ENCODE measurements at places on chromosomes 4 and X.

DNA sequence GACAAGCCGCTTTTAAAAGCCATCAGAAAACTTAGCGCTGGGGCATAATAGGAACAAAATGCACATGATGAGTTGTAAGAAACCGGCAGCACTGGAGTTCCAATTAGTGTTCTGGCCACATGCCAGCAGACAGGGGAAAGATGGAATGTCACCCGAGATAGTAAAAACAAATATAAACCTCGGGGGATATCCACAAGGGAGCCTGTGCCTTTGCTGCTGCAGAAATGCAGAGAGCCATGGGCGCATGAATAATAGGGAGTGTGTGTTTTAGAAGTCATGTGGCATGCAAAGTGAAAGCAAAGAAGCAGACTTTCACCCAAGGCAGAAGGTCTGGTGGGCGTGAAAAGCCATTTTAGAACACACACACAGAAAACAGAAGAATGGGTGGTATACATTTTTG lies 19.1 kb downstream of the GPRASP3 start:
- DNase-seq, result no peak

GRCh38 chrX:78708262-78708661 lies 39.3 kb upstream of the LPAR4 start:
- DNase-seq, result no peak

DNA sequence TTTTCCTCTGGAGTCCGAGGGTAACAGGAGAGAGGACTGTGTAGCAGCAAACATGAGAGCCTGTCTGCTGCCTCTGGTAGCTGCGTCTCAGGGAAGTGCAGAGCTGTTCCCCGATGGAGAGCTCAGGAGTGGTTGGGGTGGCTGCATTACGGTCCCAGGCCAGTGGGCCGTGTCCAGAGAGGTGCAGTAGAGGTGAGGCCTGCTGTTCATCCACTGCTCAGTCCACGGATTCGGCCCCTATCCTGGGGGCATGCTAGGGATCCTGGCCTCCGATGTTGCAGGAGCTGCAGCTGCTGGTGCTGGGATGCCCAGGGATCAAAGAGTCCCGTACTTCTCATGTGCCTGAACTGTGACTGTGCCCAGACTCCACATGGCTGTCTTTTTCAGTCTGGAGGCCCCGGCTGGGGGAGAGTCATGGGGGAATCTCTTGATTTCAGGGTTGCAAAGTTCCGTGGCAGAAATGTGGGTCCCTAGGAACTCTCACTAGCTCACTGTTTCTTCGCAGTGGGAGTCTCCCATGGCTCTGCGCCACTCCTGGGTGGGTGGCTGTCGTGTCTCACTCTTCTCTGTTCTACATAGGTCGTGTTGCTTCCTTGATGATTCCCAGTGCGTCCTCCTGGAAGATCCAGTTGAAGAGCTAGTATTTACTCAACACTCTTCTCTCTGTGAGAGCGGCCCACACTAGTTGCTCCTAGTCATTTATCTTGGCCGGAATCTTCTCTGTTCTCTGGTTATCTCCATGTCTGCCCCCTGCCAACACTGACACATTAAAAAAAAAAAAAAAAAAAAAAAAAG lies 109.5 kb upstream of the CENPE start:
- DNase-seq, result no peak

DNA sequence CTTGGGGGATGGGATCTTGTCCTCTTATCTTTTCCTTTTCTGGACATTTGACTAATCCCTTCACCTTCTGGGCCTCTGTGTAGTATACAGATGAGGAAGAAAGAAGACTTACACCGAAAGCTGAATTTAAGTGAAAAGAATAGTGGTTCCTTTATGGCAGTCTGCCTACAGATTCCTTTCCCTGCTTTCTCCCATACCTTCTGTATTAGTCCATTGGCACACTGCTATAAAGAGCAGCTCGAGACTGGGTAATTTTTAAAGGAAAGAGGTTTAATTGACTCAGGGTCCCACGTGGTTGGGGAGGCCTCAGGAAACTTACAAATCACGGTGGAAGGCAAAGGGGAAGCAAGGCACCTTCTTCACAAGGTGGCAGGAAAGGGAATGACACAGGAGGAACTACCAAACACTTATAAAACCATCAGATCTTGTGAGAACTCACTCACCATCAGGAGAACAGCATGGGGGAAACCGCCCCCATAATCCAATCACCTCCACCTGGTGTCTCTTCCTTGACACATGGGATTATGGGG lies 34.0 kb upstream of the CD38 start:
- no peak for DNase-seq

DNA sequence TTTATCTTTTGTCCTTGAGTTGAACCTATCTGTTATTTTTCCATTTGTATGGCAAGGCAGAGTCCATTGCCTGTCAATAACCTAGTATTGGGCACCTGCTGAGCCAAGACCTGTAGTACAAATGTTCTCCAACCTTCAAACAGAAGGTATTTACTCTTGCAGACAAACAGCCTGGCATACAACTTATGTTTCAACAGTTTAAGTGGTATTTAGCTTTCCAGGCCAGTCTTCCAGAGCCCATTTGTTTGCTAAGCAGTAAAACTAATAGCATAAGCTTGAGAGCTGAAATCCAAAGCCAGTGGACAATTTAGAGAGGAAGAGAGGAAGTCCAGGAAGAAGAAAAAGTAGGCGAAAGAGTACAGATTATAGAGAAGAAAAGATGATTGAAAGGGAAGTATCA lies 979.3 kb downstream of the GLUD2 start:
- no peak for DNase-seq

DNA sequence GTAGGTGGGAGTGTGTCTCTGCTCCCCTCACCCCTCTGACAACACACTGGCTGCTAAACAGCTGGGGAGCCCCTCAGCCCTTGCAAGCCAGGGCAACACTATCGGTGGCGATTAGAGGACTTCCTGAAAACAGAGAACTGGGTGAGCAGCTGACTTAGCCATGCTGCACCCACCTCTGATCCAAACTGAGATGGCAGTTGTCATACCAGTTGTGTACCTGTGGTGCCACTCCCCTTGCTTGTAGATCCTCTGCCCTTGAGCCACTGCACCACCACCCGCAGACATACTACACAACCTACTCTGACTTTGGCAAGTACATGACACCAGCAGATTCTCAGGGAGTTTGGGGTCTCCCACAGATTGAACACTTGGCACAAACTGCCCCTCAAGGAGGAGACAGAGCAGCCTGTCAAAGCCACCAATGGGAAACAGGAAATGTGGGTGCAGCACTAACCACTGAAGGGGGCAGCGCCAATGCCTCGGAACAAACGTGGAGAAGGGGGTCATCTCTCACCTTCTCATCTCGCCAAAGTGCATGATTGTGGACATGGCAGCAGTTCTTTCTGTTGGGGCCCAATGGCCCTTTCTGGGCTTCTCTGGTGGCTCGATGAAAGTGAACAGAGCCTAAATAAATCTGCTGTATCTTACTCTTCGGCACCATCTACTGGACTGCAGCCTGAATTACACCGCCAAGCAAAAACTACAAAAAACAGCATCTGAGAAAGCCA lies 119.8 kb downstream of the NEK1 start:
- no peak for DNase-seq

DNA sequence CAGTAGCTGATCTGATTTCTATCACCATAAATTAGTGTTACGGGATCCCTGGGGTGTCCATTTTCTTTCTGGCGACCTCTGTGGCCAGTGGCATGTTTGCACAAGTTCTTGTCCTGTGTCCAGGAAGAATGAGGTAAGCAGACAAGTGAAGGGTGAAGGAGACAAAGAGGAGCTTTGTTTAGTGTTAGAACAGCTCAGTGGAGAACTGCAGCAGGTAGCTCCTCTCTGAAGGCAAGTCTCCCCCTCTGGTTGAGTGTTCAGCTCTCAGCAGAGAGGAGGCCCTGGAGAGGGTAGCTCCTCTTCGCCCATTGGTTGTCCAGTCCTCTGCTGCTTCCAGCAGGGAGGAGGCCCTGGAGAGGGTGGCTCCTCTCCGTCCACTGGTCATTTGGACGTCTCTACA lies 47.2 kb downstream of the DMP1 start:
- no peak for DNase-seq

DNA sequence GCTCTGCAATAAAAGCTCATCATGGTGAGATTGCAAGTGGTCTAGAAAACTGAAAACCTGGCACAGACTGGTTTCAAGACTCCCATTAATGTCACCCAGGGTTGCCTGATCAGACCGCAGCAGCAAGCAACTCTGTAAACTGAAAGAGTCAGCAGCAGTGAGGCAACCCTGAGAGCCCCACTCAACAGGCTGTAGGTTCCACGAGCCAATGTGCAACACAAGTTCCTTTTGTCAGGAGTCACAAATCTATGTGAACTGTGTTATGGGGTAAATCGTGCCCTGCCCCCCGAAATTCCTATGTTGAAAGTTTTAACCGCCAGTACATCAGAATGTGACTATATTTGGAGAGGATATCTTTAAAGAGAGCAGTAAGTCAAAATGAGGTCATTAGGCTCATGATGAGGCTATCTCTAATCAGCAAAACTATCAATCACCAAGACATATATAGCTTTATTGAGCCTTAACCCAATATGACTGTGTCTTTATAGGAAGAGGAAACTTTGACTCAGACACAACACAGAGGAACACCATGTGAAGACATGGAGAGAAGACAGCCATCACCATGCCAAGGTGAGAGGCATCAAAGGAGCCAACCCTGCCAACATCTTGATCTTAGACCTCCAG lies 94.0 kb downstream of the FBXO8 start:
- DNase-seq, result no peak

- no peak for DNase-seq
These were observed 28.9 kb upstream of the APOOL start for GRCh38 chrX:84974803-84975202.

GRCh38 chr4:31059753-31060522 lies 339.8 kb downstream of the PCDH7 start:
- no peak for DNase-seq

DNA sequence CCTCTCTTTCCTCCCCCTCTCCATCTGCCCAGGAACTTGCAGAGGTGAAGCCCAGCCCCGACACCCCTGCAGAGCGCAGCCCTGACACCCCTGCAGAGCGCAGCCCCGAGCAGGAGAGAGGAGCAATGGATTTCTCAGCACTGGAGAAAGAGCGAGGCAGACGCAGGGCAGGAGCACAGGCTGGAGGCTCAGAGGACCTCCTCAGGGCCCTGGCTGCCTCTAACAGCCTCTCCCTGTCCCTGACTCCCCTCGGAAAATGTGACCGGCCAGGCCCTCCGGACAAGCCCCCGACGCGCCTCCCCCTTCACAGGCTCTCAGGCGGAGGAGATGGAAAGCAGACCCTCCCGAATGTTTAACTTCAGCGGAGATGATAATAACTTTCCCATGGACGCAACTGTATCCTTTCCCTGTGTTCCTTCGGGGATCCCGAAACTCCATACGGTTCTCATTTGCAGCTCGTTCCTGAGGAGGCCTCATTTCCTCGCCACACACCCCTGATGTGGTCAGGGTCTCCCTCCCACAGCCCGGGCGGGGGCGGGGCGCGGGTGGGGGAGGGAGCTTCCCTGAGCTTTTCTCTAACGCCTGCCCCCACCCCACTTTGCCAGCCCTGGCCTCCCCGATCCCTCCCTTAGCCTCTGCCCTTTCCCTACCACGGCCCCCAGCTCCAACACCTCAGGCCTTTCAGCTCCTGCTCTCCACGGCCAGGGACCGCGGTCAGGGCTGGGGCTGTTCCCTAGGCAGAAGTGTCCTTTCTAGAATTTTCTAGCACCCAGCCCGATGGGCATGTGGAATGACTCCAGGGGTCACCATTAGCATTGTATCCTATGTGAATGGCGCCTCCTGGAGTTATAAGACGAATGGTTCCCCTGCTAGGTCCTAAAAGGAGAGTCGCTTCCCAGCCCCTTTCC lies 201.1 kb upstream of the BCOR start:
- DNase-seq, result no peak

- DNase-seq, result no peak
These were observed 15.1 kb upstream of the CLDN24 start for GRCh38 chr4:183337349-183337748.

GRCh38 chrX:11702965-11703631 lies 37.4 kb upstream of the ARHGAP6 start:
- DNase-seq, result no peak

All from stimulated activated CD4-positive, alpha-beta T cell treated with anti-CD3 and anti-CD28 coated beads, Interleukin-12 subunit alpha, Interleukin-12 subunit beta, amount 100 ng/mL, for 24 hours (primary cell).